ENCODE measurements at places on chromosomes 2 and 18.

GRCh38 chr18:48191494-48191893, 217.7 kb downstream of the ZBTB7C start:
- DNase-seq = no peak

- peak; percentile 28 for DNase-seq
Measured at GRCh38 chr2:168233726-168234406, 13.5 kb downstream of the STK39 start.

GRCh38 chr18:75231053-75231406, 20.4 kb downstream of the TSHZ1 start:
- DNase-seq = no peak

GRCh38 chr2:120679526-120679925, 56.1 kb upstream of the GLI2 start:
- no peak for DNase-seq

DNA sequence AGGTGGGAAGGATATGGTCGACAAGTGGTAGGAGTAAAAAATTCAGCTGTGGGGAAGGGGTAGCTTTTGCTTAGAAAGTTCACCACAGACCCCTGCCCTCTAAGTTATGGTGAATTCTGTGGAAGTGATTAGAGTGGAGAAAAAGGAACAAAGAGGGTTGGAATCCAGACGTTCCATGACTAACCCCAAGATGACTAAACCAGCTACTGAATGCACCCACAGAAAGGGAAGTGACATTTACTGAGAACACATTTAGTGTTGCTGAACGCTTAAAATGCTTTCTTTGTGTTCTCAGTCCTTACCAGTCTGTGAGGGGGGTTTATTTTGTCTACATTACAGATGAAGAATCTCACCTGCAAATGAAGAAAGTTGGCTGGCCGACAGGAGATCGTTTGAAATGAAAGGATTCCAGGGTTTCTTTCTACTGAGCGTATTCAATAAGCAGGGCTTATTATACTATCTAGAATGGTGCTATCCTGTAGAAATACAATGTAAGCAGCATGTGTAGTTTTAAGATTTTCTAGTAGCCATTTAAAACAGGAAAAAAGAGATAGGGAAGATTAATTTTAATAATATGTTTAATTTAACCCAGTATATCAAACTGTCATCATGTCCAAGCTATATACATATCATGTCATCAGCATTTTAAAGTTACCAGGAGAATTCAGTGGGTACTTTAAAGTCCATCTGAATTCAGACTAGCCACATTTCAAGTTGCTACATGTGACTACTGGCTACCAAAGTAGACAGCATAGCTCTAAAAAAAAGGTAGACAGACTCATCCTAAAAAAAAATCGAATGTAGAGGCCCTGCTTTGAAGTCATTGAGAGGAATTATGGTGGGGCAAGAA, 60.1 kb downstream of the LIMS1 start:
- peak; percentile 76 for DNase-seq

DNA sequence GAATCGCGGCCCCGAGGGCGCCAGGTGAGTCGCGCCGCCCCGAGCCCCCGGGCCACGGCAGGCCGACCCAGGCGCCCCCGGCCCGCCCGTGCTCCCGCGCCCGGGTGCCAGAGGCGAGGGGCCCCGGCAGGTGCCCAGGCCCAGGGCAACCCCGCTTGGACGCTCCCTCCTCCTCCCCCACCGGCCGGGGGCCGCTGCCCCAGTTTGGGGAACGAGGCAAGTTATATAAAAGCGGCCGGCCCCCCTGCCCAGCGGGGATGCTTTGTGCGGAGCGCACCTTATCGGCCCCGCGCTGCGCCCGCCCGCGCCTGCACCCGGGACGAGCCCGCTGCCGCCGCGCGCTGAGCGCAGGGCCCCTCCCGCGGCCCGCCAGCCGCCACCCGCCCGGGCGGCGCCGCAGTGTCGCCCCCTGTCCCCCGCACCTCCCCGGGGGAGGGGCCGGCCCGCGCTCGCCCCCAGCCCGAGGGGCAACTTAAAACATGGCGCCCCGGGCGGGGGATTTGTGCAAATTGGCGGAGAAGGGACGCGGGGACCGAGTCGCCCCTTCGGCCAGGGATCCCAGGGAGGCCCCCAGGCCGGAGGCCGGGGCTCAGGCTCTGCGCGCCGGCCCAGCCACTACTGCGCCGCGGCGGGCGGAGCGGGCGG, 639 bp downstream of the EPB41L3 start:
- no peak for DNase-seq

DNA sequence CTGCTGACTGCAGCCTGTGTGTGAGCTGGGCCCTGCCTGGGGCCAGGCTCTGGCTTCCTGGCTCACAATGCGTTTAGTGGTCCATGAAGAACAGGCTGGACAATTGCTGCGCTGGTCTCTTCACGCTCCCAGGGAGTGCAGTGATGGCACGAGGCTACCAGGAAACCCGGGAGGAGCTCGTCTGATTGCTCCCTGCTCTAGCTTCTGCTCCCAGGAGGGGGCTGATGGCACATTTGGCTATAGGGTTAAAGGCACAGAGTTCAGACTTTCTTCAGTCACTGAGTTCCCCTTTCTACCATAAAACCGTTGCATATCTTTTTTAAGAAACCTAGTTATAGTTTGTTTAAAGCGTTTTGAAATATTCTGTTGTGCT, 60.1 kb downstream of the KCNF1 start:
- no peak for DNase-seq

DNA sequence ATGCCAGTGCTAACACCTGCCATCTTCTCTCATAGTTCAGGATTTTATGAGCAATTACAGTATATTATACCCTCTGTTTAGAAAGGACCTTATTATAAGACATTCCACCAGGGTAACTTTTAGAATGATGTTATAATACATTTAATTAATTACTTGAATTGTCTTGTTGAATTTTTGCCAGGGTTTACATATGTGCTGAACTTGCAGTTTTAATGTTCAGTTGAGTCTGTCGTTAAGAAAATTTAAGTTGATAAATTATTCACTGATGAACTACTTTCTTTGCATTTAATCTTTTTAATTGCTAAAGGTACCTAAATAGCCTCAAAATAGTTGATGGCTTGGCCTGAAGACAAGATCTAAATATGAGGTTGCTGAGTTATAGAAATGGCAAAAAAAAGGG, 68.1 kb downstream of the SCN2A start:
- DNase-seq = no peak
